A549 treated with dexamethasone at 1 μM for 4 hours (cell line): ENCODE measurements at places on chromosomes 3 and 15. TPM values are rescaled to one million over a fixed set of nuclear protein-coding genes. Genes with fewer than 3 reads are reported as not detected.

The LRRC49 gene
- total RNA-seq, result 4.1 to 5.2 TPM (median 4.7 TPM) in 5 replicates

The SEMA3G gene
- 0.10 to 0.26 TPM (median 0.11 TPM) in 5 replicates for total RNA-seq

The ZBTB11 gene
- total RNA-seq, result 7.6 to 12.1 TPM (median 10.9 TPM) in 5 replicates

The CP gene
- total RNA-seq, result 4.7 to 8.1 TPM (median 5.9 TPM) in 5 replicates

The CLSTN2 gene
- 0.02 to 0.07 TPM (median 0.06 TPM) in 5 replicates for total RNA-seq

The CNTN3 gene
- total RNA-seq, result not detected in 5 replicates

The CEP19 gene
- total RNA-seq, result 2.1 to 2.9 TPM (median 2.8 TPM) in 5 replicates

The DUOX1 gene
- 0.02 to 0.04 TPM in 2 of 5 replicates, not detected in the others for total RNA-seq
